ENCODE measurements at places on chromosomes 13 and 19.

DNA sequence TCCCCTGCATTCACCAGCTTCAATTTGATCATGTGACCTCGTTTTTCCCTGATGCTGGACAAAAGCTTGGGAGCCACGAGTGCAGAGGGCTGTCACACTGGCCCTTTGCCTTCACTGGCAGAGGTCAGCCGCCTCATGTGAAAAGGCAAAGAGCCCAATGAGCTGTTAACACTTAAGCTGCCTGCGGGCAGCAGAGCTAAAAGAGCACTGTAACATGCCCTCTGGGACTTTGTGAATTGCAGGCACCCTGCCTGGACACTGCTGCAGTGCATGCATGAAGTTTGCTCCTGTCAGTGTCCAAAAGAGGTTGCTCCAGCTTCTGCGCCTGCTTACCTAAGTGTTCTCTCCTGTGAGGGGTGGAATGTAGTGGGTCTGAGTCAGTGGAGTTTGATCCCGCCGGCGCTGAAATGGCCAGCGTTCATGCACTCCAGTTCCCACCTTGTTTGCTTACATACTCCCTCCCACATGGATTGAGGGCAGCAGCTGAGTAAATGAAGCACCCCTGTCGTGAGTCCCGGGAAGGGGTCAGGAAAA, 193.7 kb downstream of the RFC3 start:
- DNase-seq: no peak

GRCh38 chr13:45295536-45295935, 45.4 kb downstream of the TPT1 start:
- no peak for DNase-seq

DNA sequence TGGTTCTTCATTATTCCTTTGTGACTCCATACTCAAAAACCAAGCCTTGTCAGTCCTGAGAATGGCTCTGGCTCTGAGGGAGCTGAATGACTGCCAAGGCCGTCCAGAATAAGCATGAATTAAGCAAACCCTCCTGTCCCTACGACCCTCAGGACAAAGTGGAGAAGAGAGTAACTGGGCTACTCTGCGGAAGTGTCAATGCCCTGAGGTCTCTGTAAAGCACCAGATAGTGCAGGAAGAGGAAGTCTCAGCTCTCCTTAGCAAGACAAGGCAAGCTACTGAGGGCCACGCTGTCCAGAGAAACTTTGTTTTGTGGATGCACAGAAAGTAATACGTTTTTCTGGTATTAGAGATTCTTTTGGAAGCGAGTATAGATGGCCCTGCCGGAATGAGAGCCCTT, 94.1 kb downstream of the RNASEH2B start:
- no peak for DNase-seq

- DNase-seq: peak; percentile 29
Observed at GRCh38 chr13:69450245-69450644, 657.4 kb upstream of the ATXN8OS start.

- no peak for DNase-seq
Observed at GRCh38 chr13:40343550-40344269, 322.7 kb downstream of the FOXO1 start.

- no peak for DNase-seq
Observed at GRCh38 chr13:43377973-43378372, 354.6 kb downstream of the DNAJC15 start.

GRCh38 chr19:1001538-1002166, 1.4 kb downstream of the GRIN3B start:
- no peak for DNase-seq

DNA sequence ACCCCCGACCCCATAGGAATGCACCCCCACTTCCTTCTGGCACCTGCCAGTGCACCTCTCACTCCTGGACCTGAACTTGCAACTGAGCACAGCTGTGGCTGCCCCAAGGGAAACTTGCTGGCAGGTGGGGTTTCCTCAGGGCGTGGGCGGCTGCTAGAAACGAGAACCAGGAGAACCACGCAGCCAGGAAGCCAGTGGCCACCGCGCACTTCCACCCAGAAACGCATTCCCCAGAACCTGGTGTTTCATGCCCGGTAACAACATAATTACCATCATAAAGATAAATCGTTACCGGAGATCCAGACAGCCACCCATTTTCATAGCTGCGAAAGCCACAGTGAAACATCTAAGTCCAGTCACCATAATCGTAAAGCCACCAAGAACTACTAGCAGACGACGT, 75.2 kb upstream of the C13orf46 start:
- DNase-seq: no peak

GRCh38 chr13:106234636-106235035, 300.8 kb downstream of the EFNB2 start:
- no peak for DNase-seq

DNA sequence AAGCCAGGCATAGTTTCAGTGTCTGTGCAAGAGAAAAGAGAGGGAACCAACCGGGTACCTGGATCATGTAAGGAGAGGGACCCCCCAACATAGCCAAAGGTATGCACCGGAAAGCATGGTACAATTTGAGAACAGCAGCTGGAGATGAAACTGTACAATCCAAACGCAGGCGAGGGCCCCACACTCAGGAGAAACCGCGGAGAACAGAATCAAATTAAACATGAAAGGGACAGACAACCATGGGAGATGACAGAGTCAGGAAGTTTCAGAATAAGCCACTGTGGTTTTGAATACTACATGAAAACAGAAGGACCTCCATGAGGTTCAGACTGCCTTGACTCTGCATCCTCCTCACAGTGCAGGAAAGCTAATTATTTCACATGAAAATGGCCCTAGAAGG, 62.9 kb upstream of the SPATA13 start:
- DNase-seq: no peak
